Activated CD8-positive, alpha-beta memory T cell treated with anti-CD3 and anti-CD28 coated beads for 4 hours (primary cell): ENCODE measurements at places on chromosomes 3 and 15.

- no peak for DNase-seq
Observed at GRCh38 chr3:51620543-51620942, 50.5 kb upstream of the TEX264 start.

GRCh38 chr3:143083781-143084180, 35.8 kb upstream of the CHST2 start:
- DNase-seq = no peak

DNA sequence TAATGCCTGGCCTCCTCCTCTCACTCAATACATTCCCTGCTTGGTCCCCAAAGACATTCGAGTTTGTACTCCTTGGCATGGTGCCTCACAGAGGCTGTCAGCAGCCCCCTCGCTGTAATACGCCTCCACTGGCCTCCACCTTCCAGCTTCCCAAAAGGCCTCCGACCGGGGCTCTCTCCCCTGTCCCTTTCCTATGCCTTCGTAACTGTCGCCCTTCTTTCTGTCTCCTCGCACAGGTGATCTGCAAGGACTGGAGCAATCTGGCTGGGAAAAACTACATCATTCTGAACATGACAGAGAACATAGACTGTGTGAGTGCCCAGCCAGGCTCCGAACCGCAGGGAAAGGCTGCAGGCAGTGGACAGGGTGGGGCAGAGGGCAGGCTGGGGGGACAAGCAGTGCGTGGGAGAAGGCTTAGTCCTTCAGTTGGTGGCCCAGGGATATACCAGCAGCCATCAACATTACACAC, 10.7 kb upstream of the ABTB1 start:
- DNase-seq = no peak

DNA sequence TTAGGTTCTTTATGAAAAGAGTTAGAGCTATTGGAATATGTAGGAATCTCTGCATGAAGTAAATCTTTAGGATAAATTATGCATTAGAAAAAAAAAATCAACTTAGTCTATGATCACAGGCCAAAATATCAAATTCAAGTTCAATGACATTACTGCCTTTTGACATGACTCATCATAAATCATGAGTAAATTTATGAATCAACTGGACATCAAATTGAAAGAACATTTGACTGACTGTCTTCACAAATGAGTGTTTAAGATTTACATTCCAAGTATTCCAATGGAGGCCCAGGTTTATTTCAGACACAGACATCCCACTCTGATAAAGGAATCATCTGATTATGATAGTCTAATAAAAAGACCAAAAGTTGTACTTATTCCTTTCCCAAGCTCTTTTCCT, 192.8 kb upstream of the TTC14 start:
- no peak for DNase-seq

DNA sequence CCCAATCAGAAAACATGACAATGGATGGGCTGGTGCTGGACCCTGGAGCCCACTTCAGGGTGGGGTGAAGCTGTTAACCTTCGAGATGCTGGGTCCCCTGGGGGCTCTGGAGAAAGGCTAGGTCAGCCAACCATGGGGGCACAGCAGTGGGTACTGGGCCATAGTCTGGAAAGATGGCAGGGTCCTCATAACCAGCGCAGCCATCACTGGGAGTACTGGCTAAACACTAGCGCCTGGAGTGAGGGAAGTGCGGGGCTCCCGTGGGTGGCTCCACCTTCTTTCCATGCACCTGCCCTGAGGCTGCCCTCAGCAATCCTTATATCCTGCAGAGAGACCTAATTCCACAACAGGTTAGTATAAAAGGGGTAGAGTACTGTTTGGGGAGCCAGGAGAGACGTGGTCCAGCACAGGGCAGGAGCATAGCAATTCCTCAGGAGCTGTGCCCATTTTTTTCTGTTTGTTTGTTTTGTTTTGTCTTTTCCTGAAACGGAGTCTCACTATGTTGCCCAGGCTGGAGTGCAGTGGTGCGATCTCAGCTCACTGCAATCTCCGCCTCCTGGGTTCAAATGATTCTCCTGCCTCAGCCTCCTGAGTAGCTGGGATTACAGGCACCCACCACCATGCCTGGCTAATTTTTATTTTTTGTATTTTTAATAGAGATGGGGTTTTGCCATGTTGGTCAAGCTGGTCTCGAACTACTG, 122.6 kb upstream of the MEF2A start:
- DNase-seq = no peak

DNA sequence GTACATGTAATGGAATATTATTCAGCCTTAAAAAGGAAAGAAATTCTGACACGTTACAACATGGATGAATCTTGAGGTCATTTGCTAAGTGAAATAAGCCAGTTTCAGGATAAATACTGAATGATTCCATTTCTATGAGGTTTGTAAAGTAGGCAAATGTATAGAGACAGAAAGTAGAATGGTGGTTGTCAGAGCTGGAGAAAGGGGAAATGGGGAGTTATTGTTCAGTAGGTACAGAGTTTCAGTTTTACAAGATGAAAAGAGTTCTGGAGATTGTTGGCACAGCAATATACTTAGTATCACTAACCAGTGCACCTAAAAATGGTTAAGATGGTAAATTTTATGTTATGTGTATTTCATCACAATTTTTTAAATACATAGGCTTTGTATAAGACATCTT, 60.6 kb downstream of the USP8 start:
- DNase-seq = no peak

DNA sequence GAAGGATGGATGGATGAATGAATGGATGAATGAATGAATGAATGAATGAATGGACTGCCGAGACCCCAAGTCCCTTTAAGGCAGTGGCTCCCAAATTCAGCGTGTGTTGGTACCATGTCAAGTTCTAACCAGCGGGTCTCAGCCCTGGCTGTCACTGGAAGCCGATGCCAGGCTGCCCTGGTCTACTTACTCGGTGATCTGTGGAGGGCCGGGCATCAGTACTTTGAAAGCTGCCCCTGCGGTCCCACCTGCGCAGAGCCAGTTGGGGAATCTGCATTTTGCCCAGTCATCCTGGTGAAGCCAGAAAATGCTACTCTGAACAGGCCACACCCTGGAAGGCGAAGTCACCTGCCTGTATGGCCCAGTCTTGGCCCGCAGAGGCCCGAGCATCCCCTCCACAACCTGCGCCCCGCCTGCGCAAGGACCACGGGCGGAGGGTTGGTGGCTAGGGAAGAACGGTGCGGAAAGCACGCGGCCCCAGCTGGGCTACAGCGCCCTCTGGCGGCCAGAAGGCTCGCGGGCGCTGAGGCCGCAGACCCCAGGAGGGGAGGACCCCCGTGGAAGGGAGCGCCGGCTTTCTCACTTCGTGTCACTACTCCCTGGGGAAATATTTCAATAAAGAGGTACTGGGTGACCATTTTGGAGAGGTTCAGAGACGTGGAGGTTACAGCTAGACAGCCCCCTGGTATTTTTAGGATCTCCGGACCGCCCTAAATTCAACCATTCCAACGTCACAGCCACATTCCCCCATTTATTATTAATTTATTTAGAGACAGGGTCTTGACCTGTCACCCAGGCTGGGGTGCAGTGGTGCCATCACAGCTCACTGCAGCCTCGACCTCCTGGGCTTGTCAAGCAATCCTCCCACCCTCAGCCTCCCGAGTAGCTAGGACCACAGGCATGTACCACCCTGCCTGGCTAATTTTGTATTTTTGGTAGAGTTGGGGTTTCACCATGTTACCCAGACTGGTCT, 34.9 kb downstream of the PRKCD start:
- DNase-seq = no peak

DNA sequence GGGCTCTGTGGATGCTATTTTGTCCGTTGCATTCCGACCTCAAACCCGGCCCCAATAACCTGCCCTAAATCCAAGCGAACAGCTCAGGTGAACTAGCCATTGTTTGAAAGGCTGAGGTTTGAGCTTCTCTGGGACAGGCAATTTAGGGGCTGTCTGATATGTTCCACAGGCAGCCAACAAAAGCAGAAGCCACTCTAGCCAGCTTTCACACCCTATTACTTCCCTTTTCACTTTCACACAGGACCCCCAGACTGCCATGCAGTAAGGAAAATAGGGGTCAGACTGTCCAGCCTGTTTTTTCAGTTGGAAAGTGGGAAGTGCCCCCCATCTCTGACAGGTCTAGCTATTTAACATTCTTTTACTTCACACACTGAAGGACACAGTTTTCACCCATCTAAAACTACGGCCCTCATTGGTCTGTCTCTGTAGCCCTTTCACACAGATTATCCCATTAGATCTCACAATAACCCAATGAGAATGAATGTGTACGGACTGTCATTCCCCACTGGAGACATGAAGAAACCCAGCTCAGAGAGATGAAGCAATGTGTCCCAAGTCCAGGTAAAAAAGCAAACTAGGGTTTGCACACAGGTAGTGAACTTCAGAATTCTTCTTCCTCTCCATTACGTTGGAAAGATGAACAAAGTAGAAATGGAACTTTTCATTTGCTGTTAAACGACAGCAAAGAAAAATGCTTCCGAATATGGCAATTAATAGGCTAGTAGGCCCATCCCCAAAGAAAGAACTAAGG, 1.9 kb downstream of the CCDC12 start:
- DNase-seq = no peak

DNA sequence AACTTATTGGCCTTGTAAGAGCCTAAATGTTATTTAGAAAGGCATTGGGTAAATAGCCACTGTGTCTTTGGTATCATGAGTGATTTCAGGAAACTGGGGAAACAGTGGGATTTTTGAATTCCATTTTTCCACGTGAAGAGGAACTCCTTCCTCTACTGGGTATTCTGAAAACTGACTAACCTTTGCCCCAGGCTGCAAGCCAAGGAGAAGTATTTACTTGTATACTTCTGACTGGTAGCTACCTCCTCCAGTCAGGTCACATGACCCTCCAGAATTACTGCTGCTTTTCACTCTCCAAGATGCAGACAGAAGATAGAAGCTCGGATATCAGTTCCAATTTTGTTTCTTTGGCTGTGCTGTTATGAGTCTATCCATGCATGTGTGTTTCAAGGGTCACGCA, 50.9 kb upstream of the MAP3K13 start:
- DNase-seq = no peak

- DNase-seq = no peak
Observed at GRCh38 chr15:39852250-39852649, 67.8 kb downstream of the GPR176 start.

GRCh38 chr15:70976851-70977250, 84.2 kb downstream of the LRRC49 start:
- DNase-seq = no peak

DNA sequence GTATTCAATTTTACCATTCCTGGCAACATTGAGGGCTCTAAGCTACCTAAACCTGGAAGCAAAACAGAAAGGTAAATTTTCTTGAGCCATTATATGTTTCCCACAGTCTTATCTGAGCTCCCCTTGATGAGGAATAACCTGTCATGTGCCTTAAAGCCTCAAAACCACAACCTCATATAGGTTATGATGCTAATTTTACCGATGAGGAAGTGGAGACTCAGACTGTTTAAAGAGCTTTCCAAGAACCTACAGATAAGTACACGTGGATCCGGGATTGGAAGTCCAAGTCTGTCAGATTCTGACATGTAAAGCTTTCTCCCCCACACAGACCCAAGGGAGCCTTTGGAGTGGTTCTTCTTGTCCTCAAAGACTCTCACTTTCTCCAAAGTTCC, 140.5 kb downstream of the SEMA6D start:
- no peak for DNase-seq

DNA sequence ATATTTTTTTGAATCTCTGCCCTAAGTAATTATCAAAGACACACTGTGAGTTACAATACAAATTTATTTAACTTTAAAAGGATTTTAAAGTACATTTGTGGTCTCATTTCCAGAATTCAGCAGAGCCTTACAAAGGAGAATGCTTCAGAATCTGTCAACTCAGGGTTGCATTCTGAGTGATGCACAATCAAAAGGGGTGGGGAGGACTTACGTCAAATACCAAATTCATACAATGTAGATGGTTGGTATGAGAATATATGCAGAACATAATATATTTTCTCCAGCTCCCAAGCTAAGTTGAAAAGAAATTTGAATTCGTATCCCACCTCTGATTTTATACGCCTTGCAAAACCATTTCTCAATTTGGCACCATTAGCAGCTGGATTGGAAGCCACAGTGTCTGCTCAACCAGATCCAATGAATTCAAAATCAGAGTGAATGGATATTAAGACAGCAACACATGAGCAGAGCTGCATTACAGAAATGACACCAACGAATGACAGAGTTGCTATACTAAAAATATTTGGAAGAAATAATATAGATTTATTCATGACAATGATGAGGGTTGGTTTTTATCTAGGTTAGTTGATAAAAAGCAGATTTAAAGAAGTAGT, 110.4 kb upstream of the CFAP20DC start:
- no peak for DNase-seq

- no peak for DNase-seq
Observed at GRCh38 chr15:89693091-89693490, 2.5 kb downstream of the WDR93 start.
